ENCODE measurements at places on chromosomes 4 and X.

DNA sequence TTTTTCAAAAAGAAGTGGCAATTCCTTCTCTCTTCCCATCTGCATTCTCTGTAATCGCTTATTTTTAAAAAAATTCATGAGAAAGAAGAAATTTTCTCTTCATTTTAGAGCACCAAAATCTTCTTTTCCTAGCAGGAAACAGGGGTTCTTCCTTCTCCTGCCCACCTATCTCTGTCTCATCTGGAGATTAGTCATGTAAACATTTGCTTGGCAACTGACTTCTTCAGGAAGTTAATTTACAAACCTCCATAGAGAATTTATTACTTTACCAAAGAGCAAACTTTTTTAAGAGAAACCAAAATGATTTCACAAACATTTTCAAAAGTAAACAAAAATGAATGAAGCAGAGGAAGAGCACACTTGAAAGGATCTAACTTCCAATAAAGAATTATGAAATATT is 13.5 kb downstream of the TTC29 start:
- no peak for DNase-seq

DNA sequence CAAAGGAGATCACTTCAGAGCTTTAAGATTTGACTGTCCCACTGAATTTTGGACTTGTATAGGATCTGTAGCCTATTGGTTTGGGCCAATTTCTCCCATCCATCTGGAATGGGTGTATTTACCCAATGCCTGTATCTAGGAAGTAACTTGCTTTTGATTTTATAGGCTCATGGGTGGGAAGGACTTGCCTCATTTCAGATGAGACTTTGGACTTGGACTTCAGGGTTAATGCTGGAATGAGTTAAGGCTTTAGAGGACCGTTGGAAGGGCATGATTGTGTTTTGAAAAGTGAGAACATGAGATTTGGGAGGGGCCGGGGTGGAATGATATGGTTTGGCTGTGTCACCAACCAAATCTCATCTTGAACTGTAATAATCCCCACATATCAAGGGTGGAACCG is 73.8 kb downstream of the ZNF518B start:
- DNase-seq, result no peak

DNA sequence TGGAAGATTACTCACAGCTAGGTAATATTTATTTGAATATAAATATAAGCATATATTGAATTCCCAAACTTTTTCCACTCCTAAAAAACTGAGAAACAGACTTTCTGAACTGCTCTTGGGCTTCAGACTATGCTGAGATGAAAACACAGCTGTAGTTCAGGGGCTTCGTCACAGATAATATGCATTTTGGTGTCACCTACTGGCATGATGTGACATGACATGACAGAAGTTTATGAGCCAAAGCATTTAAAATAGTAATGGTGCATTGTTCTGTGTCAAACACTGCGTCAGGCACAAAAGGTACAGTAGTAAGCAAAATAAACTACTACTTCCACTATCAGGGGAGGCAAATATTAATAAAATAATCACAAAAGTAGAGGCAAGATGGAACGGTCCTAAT is 171.3 kb downstream of the BTC start:
- peak; percentile 14 for DNase-seq

DNA sequence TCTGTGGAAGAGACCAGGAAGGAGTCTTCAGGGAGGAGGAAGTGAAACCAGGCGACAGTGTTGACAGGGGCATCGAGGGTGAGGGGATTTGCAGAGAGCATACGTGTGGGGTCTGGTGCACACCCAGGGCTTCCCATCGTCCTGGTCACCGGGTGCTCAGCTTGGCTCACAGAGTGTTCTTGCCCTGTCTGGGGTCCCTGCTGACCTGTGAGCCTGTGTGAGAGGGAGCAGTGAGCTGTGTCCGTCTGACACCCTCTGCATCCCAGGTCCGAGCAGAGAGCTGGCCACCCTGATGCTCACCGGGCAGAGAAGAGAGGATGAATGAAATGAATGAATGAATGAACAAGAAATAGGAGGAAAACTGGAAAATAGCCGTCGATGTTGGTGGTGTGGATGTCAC is 46.5 kb downstream of the CPZ start:
- no peak for DNase-seq

DNA sequence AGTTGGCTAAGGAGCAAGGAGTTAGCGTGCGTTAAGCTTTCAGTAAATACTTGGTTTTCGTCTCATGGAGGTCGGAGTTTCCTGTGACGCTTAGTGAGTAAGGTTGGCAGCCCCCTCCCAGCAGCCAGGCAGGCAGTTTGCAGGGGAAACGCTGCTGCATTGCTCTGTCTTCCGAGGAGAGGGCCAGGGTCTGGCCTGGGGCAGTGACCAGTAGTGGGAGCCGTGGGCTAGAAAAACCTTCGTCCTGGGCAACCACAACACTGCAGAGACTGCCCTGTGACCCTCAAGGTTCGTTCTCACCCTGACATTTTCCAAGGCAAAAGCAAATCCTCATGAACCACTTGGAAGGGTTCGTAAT is 432 bp downstream of the TMEM175 start:
- no peak for DNase-seq
